Epithelial cell of prostate (primary cell): ENCODE measurements at places on chromosomes 13 and 19.

DNA sequence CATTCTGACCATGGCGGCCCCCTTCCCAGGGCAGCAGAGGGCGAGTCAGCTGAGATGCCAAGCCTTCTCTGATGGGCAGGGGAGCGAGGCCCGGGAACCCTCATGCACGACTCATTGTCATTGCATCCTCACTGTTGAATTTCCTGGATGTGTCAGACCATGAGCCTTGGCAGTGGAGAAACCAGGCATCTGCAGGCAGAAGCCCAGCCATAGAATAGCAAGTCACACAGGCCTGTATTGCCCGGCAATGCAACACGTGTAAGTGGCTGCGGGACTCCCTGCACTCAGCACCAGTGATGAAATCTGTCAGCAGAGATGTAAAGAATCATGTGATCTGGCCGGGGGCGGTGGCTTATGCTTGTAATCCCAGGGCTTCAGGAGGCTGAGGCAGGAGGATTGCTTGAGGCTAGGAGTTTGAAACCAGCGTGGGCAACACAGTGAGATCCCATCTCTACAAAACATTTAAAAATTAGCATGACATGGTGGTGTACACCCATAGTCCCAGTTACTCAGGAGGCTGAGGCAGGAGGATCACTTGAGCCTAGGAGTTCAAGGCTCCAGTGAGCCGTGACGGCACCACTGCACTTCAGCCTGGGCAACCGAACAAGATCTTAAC, 199.7 kb downstream of the KATNAL1 start:
- peak; percentile 56 for DNase-seq

- no peak for DNase-seq
These were observed 829 bp downstream of the REEP6 start for GRCh38 chr19:1491849-1492170.

- DNase-seq, result no peak
These were observed 156.8 kb downstream of the DNAJC3 start for GRCh38 chr13:95833719-95834118.

GRCh38 chr19:17999684-18000479, 8.1 kb upstream of the ARRDC2 start:
- no peak for DNase-seq

GRCh38 chr19:19452243-19453124, 47.0 kb downstream of the GATAD2A start:
- no peak for DNase-seq

GRCh38 chr19:18053576-18054219, 33.0 kb downstream of the IL12RB1 start:
- DNase-seq, result no peak

DNA sequence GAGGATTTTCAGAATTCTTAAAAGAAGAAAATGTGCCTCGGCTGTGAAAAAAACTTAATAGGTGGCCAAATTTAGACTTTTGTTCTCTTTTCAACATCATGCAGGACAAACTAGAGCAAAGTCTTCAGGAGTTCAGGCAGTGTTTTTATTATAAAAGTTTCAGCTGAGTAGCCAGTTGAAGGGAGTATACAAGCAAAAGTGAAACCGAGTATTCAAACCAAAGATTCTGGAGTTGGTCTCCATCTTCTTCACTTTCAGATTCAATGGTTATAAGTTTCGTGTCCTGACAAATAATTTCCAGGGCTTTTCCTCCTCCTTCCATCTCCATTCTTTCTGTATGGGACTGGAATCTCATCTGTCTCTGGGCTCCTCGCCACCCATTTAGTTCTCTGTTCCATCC, 379.7 kb downstream of the GPC5 start:
- no peak for DNase-seq

- no peak for DNase-seq
These were observed 6.1 kb upstream of the KANK2 start for GRCh38 chr19:11203194-11204075.
